ENCODE measurements at places on chromosomes 4 and X. TPM values are rescaled to one million over a fixed set of nuclear protein-coding genes. Genes with fewer than 3 reads are reported as not detected.

TMPRSS11A gene
- not detected for total RNA-seq

DNA sequence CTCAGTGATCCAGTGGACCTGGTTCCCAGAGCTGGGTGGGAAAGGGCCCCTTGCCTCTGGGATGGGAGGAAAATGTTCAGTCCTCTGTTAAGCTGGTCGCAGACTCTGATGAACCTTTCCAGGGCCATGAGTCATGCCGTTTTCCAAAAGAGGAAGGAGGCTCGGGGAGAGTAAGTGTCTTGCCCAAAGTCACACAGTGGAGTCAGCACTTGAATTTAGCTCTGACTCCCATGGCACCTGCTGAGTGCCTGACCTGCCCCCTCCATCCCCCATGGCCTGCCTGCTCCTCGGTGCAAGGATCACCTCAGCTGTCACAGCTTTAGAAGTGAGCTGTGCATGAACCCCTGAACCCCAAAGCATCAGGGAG lies 14.0 kb upstream of the KIAA0232 start:
- no peak for DNase-seq

CHIC1 gene
- total RNA-seq, result 18.3 TPM

SPATA18 gene
- 2.5 TPM for total RNA-seq

DNA sequence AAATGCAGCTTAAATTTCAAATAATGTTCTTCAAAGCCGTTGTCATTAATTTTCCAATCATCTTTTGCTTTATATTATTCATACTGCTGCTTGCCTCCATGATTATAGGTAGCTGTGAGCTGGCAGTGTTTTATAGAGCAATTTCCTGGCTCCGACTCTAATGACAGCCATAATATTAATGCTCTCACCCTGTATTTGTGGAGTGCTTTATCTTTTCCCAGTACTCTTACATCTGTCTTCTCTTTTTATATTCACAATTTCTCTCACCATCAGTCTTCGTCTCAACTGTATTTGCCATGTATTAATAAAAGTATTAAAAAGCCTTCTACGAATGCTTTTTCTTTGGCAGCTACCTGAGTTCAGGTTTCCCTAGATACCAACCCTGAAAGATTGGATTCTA lies 21.0 kb downstream of the ATXN3L start:
- no peak for DNase-seq

SORCS2 gene
- total RNA-seq, result 2.4 TPM

- no peak for DNase-seq
Measured at GRCh38 chr4:173380987-173381386, 10.2 kb downstream of the SAP30 start.

- DNase-seq, result peak; percentile 46
Measured at GRCh38 chrX:13506574-13506973, 62.8 kb upstream of the EGFL6 start.

DNA sequence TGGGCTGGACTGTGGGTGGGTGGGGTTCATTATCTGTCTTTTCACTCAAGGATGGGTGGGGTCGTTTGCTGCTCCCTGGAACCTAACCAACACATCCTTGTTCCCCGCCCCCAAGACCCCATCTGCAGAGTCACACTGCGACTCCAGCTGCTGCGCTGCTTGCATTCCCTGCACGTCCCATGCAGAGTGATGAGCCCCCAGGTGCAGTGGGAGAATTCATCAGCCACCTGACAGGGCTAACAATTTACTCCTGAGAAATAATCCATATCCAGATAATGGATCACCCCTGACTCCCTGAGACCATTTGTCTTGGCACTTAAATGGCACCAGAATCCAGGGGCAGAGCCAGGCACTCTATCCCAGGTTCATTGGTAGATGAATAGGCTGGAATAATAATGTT lies 12.4 kb upstream of the ARHGAP36 start:
- DNase-seq, result no peak

BEX2 gene
- total RNA-seq, result 37.5 TPM

DNA sequence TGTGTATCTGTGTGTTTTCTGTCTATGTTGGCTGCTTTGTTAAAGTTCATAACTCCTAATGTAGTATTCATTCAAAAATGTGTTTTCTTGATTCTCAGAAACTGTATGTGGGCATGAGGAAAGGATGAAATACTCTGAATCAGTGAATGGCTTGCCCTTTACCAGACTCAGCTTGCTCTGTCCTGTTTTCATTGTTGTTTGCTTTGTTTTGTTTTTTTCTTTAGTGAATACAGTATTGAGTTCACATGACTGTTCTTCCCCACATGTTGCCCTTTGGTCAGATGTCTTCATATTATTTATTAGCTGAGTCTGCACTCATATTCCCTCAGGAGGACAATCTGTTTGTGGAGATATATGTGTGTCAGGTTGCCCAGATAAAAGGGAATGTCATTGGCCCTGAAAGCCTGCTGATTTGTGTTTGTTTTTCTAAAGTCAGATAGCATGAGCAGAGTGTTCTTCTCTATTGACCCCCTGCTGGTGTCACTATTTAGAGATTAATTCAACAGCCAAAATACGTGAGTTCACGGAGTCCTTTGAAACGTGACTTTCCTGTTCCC lies 1184.4 kb downstream of the RPA4 start:
- no peak for DNase-seq

GRCh38 chr4:25800245-25800644 lies 62.5 kb downstream of the SEL1L3 start:
- no peak for DNase-seq

UGT2A1 gene
- total RNA-seq, result not detected

- DNase-seq, result no peak
Measured at GRCh38 chr4:82776925-82777542, 21.6 kb downstream of the SCD5 start.

GRCh38 chr4:75633846-75634245 lies 3.5 kb upstream of the CDKL2 start:
- no peak for DNase-seq

PHKA2 gene
- total RNA-seq, result 23.7 TPM

GRCh38 chrX:71586929-71587328 lies 8.7 kb downstream of the GCNA start:
- no peak for DNase-seq

DNA sequence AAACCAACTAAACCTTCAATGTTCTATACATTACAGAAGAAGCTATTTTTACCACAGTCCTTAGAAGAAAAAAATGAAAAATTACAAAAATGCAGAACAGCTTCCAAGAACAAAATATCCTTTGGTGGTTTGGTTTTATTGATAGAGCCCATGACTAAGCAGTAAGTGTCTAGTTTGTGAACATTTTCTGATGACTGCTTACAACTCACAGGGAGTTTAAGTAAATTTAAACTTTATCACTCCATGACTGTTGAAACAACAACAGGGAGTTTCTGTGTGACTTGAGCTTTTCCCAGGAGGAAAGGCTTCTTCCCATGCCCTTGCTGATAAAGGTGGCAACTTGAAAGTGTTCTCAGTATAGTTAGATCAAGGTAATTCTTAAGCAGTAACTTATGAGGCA lies 2.9 kb downstream of the PF4 start:
- DNase-seq, result no peak

DNA sequence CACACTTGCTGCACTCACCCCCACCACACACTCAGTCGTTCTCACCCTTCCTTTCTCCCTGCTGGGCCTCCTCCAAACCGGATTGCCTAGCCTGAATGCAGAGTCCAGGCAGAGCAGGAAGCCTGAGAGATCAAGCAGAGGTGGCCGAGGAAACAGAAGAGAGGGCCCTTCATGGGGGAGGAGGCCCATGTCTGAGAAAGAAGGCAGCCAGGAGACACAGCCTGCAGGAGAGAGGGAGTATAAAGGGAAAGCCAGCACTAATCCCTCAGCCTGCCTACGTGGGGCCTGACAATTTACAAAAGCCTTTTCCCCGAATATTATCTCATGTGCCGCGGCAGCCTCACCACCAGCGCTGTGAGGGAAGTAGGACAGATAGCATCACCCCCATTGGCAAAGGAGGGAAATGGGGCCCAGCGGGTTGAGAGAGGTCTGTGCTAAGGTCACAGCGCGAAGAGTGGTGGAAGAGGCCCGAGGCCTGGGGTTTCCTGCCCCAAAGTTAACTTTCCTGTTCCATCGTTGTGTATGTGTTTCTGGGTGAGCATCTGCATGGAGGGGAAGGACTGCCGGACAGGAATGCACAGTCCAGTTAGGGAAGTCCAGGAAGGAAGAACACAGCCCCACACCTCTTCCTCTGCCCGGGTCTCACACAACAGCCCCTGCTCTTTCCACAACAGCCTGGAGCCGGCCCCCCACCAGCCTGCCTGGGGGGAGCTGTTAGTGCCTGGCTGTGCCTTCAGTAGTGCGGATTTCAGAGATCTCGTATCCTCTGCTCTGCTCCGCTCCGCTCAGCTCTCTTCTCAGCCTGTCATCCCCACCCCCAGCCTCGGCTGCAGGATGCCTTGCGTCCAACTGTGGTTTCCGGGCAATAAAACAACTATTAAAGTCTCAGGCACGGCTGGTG lies 50.9 kb upstream of the BCOR start:
- peak; percentile 45 for DNase-seq

- DNase-seq, result no peak
Measured at GRCh38 chrX:37662181-37662580, 23.4 kb upstream of the XK start.

DNA sequence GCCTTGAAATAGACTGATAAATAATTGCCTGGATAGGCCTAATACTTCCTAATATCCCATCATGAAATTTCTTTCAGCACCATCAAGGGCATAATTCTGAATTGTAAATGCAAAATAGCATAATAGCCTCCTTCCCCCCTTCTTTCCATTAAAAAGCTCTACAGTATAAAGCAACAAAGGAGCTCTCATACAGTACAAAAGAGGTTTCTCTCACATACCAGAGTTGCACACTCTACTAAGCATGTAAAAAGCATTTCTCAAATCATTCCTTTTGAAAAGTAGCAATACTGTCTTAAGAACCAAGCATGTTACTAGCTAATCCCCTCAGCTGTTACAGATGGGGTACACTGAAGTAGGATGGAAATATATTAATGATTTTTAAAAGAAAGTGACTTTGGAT lies 509.0 kb downstream of the KLHL13 start:
- no peak for DNase-seq

GRCh38 chr4:28548136-28548535 lies 1687.5 kb downstream of the STIM2 start:
- no peak for DNase-seq

DRD5 gene
- total RNA-seq, result 0.24 TPM

KLB gene
- not detected for total RNA-seq

DNA sequence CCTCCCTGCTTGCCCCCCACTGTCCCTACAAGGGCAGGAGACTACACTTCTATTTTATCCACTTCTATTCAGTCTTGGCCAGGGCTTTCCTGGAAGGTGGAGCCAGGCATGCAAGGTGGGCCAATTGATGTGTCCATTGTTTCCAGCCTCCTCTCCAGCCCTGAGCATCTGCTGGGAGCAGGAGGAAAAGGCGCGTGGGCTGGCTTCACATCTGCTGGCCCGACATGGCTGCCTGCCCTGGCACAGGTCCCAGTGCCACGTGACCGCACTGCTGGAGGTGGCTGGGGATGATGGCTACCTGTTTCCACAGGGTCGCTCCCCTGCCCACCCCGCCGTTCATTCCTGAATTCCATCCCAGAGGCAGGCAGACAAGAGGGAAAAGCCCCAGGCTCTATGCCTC lies 247.7 kb downstream of the AFAP1 start:
- DNase-seq, result no peak

DNAAF6 gene
- total RNA-seq, result not detected

DNA sequence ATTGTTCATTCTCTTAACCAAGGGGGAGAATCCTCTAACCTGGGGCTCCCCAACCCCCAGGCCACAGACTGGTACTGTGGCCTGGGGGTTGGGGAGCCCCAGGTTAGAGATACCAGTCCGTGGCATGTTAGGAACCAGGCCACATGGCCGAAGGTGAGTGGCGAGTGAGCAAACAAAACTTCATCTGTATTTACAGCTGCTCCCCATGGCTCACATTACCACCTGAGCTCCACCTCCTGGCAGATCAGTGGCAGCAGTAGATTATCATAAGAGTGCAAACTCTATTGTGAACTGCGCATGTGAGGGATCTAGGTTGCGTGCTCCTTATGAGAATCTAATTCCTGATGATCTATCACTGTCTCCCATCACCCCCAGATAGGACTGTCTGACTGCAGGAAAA lies 957.2 kb upstream of the PRKX start:
- no peak for DNase-seq

All from GM23338 (cell line).